ENCODE measurements at places on chromosomes 4 and X.

- no peak for DNase-seq
These were observed 62.9 kb upstream of the FMR1 start for GRCh38 chrX:147848543-147849443.

DNA sequence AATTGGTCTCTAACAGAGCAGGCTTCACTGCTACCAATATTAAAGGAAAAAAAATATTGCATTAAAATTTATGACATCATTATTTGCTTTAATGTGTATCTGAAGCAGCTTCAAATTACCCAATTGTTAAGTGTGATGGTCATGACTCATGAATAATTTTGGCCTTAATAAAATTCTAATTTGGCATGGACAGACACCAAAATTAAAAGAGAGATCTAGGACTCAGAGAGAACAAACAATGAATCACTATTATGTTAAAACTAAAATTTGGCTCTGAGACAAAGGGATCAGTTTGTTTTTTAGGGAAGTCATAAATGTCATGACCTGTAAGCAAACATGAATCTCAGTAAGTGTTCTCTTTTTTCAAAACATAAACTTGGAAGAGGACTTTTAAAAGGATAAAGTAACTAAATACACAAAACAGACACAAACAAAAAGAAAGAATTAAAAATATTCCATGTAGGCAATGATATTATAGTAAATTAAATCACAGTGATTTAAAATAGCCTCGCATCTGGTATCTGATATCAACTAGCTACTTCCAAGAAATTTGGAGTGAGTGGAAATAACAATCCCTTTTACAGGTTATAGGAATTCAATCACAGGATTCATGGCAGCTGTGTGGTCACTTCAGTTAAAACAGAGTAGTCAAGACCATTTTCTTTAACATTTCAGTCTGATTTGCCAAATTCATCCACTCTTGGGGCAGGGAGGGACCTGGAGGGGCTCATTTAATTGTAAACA lies 11.6 kb downstream of the VEGFC start:
- no peak for DNase-seq

DNA sequence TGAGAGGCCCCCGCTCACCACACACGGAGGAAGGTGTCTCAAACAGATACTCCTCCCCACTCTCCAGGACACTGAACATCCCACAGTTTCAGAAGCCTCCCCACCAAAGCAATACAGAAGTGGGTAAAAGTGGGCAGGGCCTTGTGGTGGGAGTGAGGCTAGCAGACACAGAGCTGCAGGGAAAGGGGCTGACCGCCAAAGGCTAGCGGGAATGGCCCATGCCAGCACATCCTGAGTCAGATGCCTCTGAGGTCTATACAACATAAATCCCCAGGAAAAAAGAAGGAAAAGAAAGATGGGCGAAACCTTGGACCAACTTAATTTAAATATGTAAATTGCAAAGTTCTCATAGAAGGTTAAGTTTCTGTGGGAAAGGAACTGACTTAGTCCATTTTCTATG lies 21.9 kb upstream of the ARHGAP10 start:
- no peak for DNase-seq

DNA sequence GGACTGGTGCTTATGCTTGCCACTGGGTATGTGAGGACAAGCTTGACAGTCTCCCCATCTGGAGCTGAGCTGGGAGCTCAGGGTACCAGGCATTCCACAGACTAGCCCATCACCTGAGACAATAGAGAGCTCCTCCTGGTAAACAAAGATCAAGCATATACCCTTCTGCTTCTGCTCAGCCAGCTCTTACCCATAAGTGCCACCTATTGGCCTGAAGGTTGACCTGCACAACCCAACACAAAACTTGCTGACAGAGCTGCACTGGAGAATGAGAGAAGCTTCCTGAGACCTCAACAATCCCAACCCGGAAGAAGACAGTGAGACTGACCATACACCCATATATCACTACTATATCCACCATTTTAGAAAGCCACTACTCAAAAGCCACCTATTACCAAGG lies 1049.2 kb upstream of the INTU start:
- DNase-seq = no peak

GRCh38 chr4:52894443-52894842 lies 32.3 kb downstream of the RASL11B start:
- DNase-seq = no peak

DNA sequence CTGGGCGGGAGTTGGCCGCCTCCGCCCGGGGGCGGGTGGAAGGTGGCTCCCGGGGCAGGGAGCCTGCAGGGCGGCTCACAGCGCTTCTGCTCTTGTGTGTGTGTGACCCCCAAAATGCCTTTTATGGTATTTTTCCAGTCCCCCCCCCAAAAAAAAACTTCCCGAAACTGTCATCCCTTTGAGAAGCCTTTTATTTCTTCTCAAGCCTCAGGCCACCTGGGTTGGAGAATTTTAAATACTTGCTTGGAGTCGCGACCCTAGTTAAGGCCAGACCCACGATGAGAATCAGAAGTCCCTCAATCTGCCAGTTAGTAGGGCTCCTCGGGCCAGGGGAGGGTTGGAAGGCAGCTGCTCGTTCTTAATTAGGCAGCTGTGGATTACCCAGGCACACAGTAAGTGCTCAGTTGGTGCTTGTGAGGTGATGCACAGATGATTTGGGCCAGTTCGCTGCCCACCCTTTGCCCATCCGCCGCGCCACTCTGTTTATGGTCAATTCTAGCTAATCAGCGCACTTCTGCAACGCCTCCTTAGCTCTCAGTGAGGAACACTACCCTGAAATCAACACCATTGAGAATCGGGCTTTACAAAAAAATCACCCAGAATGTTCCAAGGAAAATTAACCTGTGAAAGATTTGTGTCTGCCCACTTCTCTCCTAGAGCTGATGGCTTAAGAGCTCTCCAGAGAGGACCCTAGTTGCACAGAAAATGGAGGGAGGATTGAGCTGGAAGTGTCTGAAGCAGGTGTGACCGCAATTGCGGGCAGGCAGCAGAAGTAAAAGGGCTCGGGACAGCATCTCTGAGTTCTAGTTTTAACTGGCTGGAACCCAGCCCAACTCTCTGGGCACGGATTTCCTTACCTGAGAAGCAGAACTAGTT lies 648 bp upstream of the SCD5 start:
- peak; percentile 51 for DNase-seq

DNA sequence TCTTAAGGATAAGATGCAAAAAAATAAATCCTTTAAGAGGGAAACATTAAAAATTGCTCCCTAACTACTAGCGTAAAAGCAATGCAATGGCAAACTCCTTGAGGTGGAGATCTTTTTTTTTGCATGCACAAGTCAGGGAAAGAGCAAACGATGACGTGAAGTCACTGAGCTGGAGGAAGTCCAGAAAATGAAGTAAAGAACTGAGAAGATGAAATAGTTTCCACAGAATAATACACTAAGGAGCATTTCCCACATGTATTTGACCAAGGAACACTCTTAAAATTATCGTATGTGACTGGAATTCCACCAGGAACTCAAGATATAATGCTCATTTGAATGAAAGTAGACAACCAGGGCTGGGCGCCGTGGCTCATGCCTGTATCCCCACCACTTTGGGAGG lies 21.0 kb upstream of the DOCK11 start:
- DNase-seq = no peak

DNA sequence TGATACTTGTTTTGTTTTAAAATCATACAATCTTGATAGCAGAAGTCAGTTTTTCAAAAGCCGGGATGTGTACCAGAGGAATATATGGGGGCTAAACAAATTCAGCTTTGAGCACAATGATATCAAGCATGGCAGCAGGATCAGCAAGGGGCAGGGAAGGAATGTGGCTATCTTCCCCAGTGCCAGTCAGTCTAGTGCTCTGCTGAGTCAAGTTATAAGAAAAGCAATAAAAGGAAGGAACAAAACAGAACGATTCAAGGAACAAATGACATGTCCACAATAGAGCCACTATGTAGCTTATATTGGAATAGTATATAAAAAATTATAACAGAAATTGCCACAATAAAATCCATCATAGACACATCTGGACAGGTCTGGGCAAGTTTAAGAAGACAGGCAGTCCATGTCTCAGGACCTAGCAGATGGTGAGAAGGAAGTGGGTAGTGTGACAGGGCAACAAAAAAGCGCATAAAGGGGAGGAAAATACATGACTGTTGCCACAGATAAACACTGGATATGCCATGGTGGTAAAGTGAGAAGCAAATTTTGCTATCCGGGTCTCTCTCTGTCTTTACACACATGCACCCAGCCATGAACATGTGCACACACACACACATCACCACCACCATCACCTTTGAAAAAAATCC lies 518.2 kb upstream of the HTR2C start:
- no peak for DNase-seq

- DNase-seq = no peak
These were observed 42.6 kb downstream of the ADGRA3 start for GRCh38 chr4:22473268-22473667.

- no peak for DNase-seq
These were observed 74.0 kb downstream of the HPRT1 start for GRCh38 chrX:134533952-134534351.

DNA sequence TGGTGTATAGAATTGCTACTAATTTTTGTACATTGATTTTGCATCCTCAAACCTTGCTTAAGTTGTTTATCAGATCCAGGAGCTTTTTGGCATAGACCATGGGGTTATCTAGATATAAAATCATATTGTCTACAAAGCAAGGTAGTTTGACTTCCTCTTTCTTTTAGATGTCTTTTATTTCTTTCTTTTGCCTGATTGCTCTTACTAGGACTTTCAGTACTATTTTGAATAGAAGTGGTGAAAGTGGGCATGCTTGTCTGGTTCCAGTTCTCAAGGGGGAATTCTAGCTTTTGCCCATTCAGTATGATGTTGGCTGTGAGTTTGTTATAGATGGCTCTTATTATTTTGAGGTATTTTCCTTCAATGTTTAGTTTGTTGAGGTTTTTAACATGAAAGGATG lies 187.9 kb upstream of the LCORL start:
- no peak for DNase-seq

- no peak for DNase-seq
These were observed 14.4 kb upstream of the ASMTL start for GRCh38 chrX:1466971-1467561.

GRCh38 chr4:106422766-106423165 lies 54.2 kb upstream of the GIMD1 start:
- DNase-seq = no peak

GRCh38 chr4:76639288-76639687 lies 204.3 kb downstream of the SHROOM3 start:
- no peak for DNase-seq

DNA sequence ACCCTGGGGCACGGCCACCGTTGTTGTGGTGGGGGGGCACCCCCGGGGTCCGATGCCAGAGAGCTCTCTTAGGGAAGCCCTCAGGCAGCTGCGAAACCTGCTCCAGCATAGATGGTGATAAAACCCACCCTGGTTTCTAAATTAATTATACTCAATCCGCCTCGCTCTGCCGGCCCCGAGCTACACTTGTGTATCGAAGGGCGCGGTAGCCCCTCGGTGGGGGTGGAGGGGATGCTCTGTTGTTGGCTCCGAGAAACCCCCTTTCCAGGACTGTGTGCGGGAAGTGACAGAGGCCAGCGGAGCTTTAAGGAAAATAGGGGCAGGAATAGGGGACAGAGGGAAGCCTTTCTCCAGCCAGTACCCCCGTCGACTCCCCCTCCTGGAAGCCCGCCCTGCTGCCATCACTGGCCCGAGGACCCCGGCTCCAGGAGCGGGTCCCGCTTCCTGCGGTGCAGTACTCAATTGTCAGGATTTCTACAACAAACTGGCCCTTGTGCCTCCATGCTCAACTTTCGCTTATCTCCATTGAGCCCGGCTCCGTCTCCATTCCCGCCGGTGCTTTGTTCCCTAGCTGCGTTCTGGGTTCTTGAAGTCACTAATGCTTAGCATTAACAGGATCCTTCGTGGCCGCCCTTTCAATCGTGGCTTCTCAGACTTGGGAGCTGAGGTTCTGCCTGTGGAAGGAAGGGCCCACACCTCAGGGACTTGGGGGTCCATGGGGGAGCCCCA lies 408.2 kb downstream of the BCOR start:
- DNase-seq = no peak

DNA sequence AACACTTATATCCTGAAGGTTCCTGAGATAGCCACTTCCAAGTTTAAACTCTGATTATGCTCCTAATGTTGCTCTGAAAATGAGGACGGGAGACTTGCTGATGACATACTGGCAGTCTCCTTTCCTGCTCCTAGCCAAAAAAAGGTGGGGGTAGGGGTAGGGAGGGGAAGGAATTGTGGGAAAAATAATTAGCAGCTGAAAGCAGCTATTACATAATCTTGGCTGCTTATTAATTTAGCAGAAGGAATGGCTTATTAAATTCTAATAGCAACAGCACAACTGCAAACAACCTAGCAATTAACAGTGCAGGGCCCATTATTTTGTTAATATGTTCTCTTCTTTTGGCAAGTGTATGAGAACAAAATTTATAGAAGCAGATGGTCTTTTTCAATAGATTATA lies 2.0 kb upstream of the AP1S2 start:
- peak; percentile 70 for DNase-seq

DNA sequence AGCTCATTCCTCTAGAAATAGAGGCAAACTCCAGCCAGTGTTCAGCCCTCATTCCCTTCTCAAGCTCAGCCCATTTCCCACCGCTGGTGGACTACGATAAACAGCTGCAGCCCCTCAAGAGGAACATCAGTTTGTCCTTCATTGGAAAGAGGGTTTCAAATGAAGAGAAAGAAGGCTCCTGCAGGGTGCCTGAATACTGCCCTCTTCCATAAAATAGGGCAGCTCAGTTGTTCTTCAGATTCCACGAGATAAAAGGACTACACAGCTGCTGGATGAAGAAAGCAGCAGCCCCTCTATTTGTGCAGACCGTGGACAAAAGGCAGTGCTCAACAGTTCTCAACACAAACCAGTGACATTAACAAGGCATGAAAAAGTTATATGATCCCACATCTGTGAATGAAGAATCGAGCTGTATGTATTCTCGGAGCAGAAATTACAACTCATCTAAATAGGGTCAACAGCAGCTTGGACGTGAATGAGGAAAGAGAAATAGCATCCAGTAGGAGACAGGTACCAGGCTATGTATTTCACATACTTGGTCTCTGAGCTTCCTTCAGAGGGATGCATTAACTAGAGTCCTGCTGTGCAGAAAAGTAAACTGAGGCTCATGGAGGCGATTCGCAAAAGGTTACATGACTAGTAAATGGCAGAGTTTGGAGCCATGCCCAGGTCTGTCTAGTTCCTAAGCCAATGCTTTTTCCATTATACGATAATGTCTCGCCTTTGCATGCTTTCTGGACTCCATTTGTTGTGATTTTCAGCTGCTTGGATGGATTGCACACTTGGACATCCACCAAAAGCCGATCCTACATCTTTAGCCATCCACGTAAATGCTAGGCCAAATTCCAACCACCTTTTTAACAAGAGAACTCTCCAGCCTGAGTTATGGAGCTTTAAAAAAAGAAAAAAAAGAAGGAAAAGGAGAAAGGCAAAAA lies 301.2 kb upstream of the PPARGC1A start:
- DNase-seq = no peak
